ENCODE measurements at places on chromosomes 4 and X.
A peak's percentile ranks its signal among the peaks of the same experiment; 100 is the strongest.

DNA sequence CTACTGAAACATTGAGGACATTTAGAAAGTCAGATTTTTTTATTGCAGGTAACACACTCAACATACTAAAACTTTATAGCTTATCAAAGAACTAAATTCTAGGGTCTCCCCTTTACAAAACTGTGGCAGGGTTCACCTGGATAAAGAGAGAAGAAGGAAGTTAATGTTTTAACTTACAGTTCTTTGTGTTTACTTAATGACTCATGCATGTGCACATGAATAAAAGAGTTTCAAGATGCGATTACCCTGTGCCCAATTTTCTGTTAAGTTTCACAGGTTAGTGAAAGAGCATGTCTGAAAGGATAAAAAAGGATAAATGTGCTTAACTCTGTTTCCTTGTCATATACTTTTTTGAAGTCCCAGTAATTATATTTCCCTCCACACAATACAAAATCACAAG is 16.8 kb downstream of the DCAF8L1 start:
- no peak for DNase-seq

DNA sequence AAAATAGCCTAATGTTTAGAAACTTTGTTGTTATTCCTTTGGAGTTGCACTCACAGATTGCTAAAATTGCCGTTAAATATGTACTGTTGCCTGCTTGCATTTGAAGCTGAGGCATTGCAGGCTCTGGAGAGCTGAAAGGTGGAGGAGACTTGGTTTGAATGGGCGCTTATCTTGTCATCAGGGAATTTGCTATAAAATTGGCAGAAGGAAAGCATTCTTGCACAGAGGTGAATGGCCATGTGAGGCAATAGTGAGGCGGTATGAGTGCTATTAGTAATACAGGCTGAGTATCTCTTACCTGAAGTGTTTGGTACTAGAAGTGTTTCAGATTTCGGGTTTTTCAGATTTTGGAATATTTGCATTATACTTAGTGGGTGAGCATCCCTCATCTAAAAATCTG is 41.3 kb downstream of the TRAPPC11 start:
- DNase-seq = no peak

DNA sequence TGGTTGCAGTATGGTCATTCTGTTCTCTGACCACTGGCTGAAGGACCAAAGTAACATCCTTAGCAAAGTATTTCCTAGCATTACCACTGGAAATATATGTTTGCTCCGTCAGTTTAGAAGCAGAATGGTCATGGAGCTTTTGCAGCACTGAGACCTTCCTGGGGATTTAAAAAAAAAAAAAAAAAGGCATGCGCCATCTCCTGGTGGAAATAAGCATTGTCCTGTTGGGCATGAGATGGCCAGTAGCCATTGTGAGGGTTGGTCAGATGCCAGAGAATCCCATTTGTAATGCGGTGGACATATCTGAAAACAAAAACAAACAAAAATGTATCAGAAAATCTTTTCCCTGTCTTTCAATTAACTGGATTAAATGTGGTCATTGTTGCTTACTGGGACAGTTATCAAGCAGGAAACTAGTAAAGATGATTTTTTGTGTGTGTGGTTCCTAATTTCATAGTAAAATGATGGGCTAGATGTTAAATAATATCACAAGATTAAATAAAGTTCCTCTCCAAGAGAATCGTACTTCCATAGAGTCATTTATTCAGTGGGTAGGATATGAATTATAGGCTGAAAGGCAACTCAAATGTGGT is 139.6 kb downstream of the SOWAHB start:
- peak; percentile 56 for DNase-seq

DNA sequence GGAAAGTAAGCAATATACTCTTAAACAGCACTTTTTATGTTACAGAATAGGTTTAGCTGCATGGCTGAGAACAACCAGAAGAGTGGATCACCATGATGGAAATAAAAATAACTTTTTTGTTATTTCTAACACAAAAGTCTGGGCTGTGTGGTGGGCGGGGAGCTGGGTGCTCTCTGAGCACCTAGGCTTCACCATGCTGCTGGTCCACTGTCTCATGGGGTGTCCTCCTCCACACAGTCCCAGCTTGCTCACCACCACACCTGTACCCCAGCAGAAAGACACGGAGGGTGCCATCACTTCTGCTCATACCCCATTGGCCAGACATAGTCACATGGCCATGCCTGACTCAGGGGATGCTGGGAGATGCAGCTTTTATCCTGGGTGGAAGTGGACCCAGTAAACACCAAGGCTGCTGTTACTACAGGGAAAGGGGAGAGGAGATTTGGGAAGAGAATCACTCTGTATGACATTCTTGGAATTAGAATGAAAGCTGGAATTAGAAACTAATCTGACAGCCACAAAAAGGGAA is 45.0 kb downstream of the CPZ start:
- DNase-seq = no peak

GRCh38 chr4:80685214-80685613 is 345.3 kb upstream of the BMP3 start:
- no peak for DNase-seq

DNA sequence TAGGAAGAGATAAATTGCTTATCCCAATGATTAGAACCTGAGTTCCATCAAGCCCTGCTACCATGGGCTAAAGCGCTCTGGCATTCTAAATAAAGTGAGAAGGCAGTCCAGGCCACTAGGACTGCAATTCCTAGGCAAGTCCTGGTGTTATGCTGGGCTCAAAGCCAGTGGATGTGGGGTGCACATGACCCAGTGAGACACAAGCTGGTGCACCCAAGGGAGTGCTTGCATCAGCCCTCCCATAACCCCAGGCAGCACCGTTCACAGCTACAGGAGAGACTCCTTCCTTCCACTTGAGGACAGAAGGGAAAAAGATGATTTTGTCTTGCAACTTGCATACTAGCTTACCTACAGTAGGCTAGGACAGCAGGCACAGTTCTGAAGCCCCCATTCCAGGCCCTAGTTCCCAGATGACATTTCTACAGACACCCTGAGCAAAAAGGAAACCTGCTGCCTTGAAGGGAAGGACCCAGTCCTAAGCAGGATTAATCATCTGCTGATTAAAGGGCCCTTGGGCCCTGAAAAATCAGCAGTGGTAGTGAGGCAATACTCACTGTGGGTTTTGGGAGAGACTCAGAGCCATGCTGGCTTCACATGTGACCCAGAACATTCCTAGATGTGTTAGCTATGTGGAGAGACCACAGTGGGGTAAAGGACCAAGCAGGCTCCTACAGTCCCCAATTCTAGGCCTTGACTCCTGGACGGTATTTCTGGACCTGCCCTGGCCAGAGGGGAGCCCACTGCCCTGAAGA is 77.8 kb downstream of the KLHL13 start:
- no peak for DNase-seq

- DNase-seq = no peak
Observed at GRCh38 chr4:94678896-94679295, 78.9 kb upstream of the BMPR1B start.

GRCh38 chr4:99983289-99983943 is 33.3 kb upstream of the H2AZ1 start:
- no peak for DNase-seq

- no peak for DNase-seq
Observed at GRCh38 chr4:113109106-113109718, 59.8 kb downstream of the ANK2 start.

DNA sequence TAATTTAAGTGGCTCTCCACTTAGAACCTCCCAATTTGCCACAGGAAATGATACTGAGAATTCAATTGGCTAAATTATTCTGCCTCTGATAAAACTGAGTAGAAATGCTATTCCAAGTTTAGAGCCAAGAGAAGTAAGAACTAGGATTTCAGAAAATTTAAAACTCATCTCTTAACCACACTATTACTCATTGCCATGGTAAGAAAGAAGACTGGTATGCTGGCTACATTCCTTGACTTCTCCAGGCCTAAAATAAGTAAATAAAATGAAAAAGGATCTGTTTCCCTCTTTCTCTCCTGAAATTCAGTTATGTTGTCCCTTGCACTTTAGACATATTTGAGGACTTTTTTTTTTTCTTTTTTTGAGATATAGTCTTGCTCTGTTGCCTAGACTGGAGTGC is 23.3 kb downstream of the ZNF280C start:
- no peak for DNase-seq

- DNase-seq = peak; percentile 41
Observed at GRCh38 chr4:183905081-183905592, at the start of gene STOX2. TSS of gene STOX2 (plus strand) at chr4:183905307. CDS start at chr4:183906791, 1,484 bp downstream.

- no peak for DNase-seq
Observed at GRCh38 chr4:127844601-127845116, 36.0 kb upstream of the PLK4 start.

GRCh38 chr4:146347822-146348221 is 133.5 kb downstream of the REELD1 start:
- no peak for DNase-seq

- no peak for DNase-seq
Observed at GRCh38 chr4:153294631-153295030, 49.9 kb upstream of the MND1 start.

GRCh38 chr4:130689181-130689580 is 1593.2 kb downstream of the C4orf33 start:
- DNase-seq = no peak
